Spleen (tissue), 13 donors: ENCODE measurements at places on chromosomes 3 and 15.
A peak's percentile ranks its signal among the peaks of the same experiment; 100 is the strongest.

GRCh38 chr3:42654331-42655201 is 1.1 kb downstream of the ZBTB47 start:
- DNase-seq: peak; percentile 85

DNA sequence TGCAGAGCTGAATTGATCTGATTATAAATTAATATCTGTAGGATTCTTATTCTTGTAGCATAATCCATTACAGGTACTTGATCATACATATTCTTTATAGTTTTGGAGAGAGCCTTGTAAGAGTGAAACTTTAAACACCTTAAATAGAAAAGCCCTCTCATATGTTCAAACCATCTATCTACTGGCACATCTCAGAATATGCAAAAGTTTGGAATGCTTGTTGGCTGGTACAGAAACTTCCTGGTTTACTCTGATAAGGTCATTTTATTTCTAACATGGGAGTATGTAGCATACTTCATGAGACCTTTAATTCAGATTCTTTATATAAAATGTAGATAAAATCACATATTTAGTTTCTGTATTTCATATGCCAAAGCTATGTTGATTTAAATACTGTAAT is 21.9 kb upstream of the SELENOT start:
- DNase-seq: no peak

DNA sequence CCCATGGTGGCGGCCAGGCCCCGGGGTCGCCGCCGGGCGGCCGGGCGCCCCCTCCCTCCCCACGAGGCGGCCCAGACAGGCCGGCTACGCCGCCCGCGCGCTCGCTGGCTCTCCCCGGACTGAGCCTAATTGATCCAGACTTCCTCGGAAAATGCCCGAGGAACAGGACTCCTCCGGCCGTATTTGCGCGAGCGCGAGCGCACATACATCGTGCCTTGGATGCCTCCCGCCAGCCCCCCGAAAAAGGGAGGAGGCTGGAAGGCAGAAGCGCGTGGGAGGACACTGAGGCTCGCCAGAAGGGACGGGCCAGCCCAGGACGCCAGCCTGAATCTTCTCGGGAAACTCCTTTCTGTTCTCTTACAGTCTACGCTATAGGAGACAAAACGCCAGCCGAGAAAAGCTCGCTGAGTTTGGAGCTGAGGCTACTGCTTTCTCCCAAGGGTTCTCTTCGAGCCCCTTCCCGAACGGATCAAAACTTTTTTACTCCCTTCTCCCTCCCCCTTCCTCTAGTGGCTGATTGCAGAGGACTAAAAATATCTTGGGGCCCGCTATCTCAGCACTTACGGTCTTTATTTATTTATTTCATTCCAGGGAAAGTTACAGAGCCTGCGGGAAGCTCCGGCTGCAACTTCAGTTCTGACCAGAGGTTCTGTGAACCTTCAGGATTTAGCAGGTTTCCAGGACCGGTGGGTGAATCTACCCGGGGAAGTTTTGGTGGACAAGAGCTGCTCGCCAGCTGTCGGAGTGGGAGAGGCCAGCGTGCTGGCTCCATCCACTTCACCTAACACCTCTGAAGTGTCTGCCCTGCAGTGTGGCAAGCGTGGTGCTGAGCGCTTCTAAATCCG is at the start of gene PDZRN3:
Gene PDZRN3, minus strand, starts transcription at position 121 of the 845 bp plus-strand sequence.
- DNase-seq: no peak

- DNase-seq: no peak
These were observed 21.9 kb upstream of the THSD4 start for GRCh38 chr15:71093054-71094024.

DNA sequence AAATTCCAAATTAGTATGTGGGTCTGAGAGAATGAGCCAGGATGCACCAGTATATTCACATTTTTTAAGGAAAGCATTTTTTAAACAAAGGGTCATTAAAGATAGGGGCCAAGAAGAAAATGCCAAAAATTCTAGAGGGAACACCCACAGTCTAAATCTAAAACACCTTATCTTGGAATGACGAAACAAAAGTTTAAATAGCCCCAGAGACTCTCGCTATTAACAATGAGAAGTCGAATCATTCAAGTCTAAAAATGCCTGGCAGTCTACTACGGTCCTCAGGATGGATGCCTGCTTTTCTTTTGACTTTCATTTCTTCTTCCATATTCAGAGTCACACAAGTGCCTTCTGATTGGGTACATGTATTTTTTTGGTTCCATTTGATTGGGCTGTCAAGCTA is 66.3 kb downstream of the SSUH2 start:
- DNase-seq: no peak

- peak; percentile 92 for DNase-seq
These were observed 23.3 kb downstream of the SLC6A6 start for GRCh38 chr3:14425581-14426304.

DNA sequence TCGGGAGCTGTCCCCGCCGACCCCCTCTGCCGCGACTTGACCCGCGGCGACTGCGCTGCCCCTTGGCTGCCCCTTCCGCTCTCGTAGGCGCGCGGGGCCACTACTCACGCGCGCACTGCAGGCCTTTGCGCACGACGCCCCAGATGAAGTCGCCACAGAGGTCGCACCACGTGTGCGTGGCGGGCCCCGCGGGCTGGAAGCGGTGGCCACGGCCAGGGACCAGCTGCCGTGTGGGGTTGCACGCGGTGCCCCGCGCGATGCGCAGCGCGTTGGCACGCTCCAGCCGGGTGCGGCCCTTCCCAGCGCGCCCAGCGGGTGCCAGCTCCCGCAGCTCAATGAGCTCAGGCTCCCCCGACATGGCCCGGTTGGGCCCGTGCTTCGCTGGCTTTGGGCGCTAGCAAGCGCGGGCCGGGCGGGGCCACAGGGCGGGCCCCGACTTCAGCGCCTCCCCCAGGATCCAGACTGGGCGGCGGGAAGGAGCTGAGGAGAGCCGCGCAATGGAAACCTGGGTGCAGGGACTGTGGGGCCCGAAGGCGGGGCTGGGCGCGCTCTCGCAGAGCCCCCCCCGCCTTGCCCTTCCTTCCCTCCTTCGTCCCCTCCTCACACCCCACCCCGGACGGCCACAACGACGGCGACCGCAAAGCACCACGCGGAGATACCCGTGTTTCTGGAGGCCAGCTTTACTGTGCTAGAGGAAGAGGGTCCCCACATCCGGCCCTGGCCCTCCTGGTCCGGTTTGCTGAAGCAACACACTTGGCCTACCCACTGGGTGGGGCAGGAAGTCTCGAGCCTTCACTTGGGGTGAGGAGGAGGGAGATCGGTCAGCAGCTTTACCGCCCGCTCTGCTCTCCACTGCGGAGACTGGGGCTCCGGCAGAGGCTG is at the start of gene RASSF1:
Gene RASSF1, minus strand, starts transcription at position 389 of the 882 bp plus-strand sequence. Its CDS starts 31 bp downstream, at position 358.
- peak; percentile 96 for DNase-seq

DNA sequence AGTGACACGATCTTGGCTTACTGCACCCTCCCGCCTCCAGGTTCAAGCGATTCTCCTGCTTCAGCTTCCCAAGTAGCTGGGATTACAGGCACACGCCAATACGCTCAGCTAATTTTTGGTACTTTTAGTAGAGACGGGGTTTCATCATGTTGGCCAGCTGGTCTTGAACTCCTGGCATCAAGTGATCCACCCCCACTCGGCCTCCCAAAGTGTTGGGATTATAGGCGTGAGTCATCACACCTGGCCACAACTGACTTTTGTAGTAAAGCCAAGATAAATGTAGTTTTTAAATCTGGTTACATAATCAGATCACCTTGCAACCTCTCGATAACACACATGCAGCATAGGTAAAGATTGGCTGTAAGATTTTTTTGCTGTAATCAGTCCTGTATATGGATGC is 657.5 kb upstream of the DPPA4 start:
- DNase-seq: no peak

- peak; percentile 89 for DNase-seq
These were observed at the start of gene SNX33 for GRCh38 chr15:75647370-75648155. Gene SNX33 (plus strand): TSS chr15:75647912. CDS start chr15:75649103, 1,191 bp downstream.

DNA sequence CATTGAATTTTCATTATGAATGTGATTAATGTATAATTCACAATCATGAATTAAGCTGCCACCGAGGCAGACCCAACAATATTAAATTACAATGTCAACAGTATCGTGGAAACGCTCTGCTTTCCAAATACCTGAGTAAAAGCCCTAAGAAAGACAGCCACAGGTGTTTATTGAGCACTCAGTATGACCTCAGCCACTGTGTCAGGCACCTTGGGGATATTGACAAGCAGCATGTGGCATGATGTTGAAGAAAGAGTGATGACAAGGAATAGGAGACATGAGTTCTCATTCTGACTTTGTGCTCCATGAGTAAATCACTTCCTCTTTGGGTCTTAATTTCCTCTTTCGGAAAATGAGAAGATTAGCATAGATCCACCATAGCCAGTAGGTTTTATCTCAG is 12.8 kb downstream of the C2CD4A start:
- no peak for DNase-seq

DNA sequence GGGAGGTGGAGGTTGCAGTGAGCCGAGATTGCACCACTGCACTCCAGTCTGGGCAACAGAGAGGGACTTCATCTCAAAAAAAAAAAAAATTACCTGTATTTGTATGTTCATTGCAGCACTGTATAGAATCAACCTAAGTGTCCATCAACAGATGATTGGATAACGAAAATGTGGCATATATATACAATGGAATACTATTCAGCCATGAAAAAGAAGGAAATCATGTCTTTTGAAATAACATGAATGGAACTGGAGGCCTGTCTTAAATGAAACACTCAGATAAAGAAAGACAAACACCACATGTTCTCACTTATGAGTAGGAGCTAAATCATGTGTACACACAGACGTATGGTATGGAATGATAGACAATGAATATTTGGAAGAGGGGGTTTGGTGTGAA is 59.4 kb upstream of the MEF2A start:
- DNase-seq: no peak

DNA sequence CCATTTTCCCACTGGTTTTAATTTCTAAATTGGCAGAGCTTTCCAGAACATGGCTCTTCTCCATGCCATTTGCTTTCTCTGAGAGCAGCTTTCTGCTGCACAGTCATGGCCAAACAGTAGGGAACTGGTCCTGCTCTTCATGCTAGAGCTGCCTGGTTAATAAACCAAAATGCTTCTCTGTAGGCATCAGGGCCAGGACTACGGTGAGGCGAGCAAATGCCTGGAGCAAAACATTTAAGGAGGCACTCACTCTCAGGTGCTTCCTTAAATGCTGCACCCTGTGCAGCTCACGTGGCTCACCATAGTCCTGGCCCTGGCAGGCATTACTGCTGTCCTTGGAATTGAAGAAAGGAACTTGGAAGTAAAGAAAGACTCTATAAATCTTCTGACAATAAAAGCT is 48.5 kb upstream of the PPP2R3A start:
- no peak for DNase-seq

GRCh38 chr15:69826819-69827175 is 270.9 kb downstream of the TLE3 start:
- DNase-seq: no peak

DNA sequence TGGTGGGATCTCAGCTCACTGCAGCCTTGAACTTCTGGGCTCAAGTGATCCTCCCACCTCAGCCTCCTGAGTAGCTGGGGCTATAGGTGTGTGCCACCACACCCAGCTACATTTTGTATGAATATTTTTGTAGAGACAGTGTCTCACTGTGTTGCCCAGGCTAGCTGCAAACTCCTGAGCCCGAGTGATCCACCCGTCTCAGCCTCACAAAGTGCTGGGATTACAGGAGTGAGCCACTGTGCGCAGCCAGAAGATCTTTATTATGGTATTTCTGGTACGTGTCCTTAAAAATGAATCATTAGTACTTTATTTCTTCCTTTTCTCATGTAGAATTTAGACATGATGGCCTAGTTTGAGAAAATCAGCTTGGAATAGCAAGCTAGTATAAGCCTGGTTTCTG is 153.3 kb downstream of the BCHE start:
- DNase-seq: no peak

- DNase-seq: no peak
These were observed 57.2 kb downstream of the ATP1B3 start for GRCh38 chr3:141933421-141934300.

DNA sequence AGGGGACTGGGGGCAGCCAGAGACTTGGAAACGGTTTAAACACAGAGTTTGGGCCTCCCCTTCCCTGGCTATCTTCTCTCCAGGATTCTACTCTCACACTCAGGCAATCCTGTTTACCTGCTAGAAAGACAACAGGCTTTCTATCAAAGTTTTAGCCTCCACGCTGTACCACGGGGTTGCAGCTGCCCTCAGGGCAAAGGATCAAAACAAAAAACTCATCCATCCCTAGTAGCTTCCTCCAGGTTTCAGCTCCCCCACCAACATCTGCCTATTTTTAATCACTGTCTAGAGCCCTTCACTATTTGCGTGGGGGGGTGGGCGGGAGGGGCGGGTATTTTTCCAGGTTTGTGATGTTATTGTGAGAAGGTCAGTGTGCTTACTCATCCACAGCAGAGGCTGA is 286.8 kb upstream of the TRIM42 start:
- no peak for DNase-seq

- no peak for DNase-seq
These were observed 1277.6 kb downstream of the ZPLD1 start for GRCh38 chr3:103712320-103713008.

DNA sequence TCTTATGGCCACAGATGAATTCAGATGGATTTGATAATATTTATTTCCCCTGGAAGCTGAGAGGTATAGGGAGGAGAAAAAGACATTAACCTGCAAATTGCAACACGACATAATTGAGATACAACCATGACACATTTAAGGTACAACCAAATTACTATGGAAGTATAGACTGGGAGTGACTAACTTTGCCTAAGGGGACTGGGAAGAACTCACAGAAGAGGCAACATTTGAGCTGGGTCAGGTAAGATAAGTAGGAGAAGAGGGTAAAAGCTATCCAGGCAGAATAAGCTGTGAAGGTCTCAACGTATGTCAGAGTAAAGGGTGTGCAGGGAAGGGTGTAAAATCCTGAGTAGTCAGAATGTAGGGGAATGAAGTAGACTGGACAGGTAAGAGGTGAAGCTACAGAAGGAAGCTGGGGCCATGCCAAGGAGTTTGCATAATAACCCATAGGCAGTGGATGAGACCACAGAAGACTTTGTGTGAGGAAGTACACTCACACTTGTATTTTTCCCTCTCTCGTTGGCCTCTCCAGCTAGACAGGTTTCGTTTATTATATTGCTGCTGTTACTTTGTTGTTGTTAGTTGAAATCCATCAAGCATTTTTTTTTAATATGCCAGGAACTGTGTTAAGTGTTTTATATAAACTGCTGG is 28.0 kb upstream of the PTX3 start:
- DNase-seq: no peak

DNA sequence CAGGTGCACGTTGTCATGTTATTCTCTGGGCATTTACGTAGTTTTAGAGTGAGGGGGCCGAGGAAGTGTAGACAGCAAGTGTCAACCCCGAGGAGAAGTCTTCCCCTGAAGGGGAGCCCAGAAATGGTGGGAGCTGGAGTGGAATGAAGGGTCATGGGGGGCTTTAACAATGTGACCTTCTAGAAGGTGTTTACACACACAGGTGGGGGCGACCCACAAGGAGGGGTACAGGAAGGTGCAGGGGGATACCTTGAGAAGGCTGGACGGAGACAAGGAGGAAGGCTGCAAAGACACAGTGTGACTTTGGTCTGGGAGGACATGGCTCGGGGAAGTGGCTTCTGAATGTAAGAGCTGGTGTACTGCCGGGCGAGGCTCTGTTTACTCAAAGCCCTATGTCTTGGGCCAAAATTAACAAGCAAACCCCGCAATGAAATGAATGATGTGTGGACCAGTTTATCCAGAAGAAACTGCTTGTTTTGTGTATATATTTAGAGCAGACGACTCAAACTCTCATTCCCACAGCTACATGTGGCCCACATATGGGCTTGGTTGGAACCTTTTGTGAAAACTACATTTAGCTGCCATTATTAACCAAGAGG is 18.7 kb downstream of the TRPM1 start:
- DNase-seq: no peak
